ENCODE measurements at places on chromosomes 7 and 10.

GRCh38 chr7:46244757-46245156 lies 323.7 kb upstream of the IGFBP3 start:
- no peak for DNase-seq

GRCh38 chr10:74901301-74901700 lies 74.9 kb downstream of the KAT6B start:
- DNase-seq, result no peak

DNA sequence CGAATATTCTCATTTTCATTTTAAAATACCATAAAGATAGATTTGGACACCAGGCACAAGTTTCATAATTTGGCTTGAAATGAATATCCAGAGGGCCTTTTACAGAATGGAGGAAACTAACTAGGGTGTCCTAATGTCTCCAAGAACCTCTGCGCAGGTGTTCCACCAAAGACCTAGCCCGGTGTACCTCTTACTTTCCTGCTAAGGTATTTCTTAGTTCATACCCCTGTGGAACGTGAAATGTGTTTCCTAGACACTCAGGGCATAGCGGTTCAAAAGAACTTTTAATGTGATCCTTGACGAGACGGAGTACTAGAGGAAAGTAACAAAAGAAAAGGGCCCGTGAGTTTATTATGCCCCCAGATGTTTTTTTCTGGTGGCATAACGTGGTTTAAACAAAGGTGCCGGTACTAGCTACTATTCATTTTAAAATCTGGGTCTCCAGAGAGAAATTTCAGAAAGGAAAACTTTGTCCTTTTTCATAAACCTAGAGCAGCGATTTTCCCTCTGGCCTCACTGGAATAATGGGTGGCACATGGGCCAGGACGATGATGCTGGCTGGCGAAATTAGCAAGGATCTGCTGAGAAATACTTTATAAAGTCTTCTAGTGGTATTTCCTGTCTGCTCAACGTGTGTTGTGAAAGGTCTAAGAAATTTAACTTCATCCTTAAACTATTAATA lies 1.4 kb downstream of the APBB1IP start:
- no peak for DNase-seq

- DNase-seq, result no peak
These were observed 82.1 kb upstream of the IGFBP3 start for GRCh38 chr7:46003161-46003560.
